ENCODE measurements at places on chromosomes 12 and 14. TPM values are rescaled to one million over a fixed set of nuclear protein-coding genes. Genes with fewer than 3 reads are reported as not detected.

DNA sequence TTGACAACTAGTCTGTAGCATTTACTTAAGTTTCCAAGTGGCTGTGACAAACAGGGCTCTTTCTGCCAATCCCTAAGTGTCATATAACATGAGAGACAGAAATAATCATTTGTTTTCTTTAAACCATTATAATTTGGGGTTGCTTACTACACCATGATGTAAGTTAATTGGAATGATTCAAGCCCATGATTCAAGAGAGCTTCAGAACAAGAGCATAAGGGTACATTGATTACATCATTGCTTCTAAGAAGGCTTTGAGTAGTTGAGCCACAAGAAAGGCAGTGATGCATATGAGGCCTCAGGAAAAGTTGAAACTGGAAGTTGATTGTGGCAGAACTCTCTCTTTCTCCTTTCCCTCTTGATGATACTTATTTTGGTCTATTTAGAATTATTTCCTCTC, 444.0 kb downstream of the CCER1 start:
- DNase-seq, result no peak

The TAS2R13 gene
- 1.5 TPM for total RNA-seq

The PZP gene
- total RNA-seq, result 0.40 TPM

DNA sequence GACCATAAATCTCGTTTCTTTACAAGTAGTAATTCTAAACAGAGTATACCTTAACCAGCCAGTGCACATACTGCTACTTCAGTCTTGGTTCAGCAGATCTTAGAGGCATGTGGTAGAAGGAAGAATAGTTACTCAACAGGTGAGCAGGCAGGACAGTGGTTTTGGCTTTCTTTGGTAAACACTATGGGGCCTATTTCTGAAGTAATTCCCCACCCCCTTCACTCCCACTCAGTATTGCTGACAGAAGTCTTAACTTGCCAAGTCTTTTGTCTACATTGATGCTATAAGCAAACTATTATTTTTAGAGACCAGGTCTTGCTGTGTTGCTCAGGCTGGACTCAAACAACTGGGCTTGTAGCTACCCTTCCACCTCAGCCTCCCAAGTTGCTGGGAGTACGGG, 68.5 kb downstream of the FBXO34 start:
- no peak for DNase-seq

DNA sequence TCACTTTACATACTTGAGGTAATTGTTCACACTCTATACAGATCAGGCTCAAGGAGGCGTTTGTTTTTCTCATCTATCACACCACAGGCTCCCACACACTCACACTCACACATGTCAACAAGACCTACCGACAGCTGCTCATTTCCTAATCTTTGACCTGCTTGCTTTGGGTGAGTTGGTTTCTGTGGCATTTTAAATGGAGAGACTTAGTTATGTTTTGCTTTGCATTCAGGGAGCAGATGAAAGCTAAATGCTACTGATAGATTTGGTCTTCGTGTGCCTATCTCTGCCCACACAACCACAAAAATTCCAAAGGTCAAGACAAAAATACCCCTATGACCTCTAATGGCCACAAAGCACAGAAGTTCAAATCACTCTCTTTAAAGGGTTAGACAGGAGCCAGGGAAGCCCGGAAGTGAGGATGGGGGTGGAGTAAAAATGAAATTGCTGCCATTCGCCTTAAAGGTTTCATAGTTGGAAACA, 203.5 kb upstream of the G2E3 start:
- no peak for DNase-seq

DNA sequence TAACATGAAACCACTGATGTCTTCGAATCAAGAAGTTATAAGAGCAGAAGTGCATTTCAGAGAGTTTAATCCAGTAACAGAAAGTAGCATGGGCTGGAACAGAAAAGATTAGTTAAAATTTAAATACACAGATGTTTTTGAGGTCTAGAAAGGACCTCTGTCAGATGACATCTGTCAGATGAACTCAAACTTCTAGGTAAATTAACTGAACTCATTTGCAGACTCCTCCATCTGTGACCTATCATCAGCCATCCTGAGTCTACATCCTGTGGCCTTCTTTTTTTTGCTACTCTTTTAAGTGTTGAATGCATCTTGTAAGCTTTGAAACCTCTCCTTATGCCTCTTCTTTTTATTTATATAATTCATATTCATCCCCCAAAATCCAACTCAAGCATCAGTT, 53.3 kb downstream of the C2CD5 start:
- no peak for DNase-seq

DNA sequence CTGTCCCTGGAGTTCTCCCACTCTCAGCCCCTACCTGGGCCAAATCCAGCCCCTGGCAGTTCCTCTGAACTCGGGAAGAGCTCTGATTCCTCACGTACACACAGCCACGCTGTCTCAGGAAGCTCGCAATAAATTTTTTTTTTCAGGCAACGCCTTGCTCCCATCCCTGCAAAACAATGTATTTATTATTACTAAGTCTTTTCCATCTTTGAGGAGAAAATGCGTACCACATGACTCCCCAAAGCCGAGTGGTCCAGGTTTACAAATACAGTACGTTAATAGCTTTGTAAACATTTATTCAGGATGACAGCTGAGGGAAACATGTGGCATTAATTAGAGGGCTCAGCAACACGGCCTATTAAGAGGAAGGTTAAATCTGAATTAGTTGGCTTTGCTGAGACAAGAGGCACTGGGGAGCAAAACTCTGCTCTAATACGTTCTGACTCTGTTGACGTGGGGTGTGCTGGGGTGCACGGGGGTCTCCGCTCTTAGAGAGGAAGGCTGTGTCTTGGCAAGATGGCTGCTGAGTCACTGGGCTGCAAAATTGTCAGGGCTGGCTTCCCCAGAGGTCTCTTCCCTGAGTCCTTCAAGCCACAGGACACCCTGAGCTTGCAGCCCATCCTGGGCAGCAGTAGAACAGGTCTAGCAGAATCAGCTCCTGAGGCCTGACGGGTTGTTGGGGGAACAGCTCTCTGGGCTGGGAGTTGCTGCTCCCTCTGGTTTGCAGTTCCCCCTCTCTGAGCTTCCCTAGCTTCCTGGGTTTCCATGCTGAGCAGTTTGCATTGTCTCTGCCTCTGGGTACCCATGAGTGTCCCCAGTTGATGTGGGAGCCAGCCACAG, 185.2 kb upstream of the TBX3 start:
- peak; percentile 94 for DNase-seq

DNA sequence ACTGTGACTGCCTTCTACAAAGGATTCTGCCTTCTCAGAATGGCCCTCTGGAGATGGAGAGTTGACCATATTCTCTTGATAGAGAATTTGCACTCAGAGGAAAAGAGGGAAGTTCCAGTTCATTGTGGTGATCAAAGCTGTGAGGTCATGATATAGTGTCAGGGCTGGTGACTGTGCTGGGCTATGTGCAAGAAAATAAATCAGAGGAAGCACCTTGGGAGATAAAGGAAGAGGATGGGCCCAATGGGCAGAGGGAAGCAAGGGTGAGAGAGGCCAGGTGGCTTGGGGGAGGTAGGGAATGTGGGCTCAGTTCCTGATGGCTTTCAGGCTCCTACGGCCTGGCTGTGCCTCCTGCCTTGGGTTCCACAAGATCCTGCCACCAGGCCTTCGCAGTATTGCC, 145.8 kb downstream of the SLC8A3 start:
- no peak for DNase-seq

GRCh38 chr14:68427550-68427890, 365.3 kb downstream of the ZFP36L1 start:
- no peak for DNase-seq

GRCh38 chr14:74710480-74710879, 2.4 kb downstream of the AREL1 start:
- no peak for DNase-seq

GRCh38 chr14:100341301-100342031, 18.3 kb downstream of the SLC25A47 start:
- DNase-seq, result peak; percentile 58

The KRT80 gene
- total RNA-seq, result 0.62 TPM

The SIX6 gene
- total RNA-seq, result not detected

GRCh38 chr12:26331136-26331535, 135.8 kb downstream of the SSPN start:
- DNase-seq, result no peak

- no peak for DNase-seq
These were observed 414.6 kb upstream of the PDE3A start for GRCh38 chr12:19953734-19954133.

DNA sequence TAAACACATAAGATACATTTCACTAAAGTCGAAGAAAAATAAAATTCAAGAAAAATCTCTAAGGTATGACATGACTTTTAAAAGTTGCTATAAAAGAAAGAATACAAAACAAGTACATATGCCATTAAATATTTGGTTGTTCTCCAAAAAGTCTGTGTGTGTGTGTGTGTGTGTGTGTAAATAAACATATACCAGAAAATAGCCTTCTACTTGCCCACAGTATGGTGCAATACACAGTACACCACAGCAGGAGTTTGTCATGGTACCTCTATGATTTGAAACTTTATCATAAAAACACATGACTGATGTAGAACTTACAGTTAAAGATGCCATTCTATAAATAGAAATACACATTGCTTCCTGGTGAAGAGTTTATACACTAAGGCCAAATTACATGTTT, 692.7 kb upstream of the MGAT4C start:
- no peak for DNase-seq

DNA sequence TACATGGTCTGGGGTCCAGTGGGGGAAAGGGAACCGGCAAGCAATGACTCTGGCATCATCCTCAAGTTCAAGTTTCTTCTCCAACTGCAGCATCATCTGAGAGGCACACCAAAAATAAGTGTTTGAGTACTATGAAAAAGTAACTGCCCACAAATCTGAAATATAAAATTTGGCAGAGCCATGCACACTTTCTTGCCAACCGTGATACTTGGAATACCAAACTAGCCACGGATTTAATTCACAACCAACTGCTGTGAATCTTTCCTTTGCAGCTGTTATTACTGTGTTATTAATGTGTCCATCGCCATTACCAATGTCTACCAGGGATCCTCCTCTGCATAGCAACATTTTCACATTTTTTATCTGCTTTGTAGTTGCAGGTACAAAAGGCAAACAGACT, 74.6 kb downstream of the GXYLT1 start:
- peak; percentile 75 for DNase-seq

The ALDH6A1 gene
- 17.3 TPM for total RNA-seq

The GYS2 gene
- total RNA-seq, result 0.13 TPM

DNA sequence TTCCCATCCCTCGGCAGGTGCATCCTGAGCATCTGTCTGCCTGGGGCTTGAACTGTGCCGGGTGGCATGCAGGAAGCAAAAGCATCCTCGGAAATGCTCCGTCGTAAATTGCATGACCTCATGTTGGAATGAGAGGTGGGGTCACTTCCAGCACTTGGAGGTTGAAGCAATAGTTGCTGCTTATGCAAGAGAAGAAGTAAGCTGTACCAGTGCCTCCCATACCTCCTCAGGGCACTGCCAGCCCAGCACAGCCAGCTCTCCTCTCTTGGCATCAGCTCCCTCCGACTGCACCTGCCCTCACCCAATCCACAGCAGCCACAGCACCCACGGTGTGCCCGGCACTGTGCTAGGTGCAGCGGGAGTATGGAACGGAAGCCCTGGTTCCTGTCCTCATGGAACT, 11.5 kb downstream of the TEAD4 start:
- DNase-seq, result no peak

The HSPA2 gene
- 6.8 TPM for total RNA-seq

The TAS2R31 gene
- 5.5 TPM for total RNA-seq

DNA sequence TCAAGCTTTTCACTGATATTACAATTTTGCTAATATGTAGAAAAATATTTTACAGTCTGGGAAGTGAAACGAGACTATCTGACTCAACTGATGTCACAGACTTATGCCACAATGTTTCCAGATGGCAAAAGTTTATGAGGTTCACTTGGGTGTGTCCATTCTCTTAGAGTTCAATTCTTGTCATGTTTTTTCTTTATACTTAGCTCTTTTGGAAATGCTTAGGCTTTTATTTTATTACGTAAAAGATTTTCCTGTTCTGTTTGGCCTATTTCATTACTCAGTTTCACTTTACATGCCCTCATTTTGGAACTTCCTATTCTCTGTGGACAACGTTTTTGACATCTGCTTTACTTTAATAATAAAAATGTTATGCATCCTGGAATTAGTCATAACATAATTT, 2.1 kb upstream of the PDZRN4 start:
- peak; percentile 78 for DNase-seq

DNA sequence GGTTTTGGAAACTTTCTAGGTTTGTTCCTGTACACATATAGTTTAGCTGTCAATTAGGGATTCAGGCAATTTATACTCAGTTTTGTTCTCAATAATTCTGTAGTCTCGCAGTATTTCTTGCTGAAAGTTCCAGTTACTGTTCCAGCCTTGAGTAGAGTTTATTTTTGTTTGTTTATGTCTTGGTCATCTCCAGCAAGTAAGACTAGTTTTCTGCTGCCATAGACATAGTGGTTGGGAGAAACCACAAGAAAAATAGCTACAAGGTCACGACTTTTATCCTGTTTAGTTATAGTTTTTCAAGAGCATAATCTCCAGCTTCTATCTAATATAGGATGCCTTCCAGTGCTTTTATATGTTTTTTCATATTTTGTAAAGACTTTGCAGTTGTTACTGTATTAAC, 99.6 kb upstream of the FOXG1 start:
- no peak for DNase-seq

DNA sequence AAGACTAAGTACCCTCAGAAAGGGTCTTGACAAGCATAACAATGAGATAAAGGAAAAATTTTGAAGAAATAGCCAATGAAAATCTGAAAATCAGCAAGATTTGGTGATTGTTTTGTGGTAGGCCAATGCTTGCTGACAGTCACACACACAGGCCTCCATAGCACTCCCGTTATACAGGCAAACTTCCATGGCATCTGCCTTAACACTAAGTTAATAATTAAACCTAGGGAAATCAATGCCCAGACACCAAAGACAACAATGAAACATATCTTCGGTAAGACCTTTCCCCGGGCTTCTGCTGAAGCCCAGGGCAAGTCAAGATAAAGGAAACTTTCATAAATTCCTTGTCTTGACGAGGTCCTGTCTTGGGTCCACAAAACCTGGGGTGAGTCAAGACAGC, 18.6 kb upstream of the RERGL start:
- no peak for DNase-seq

DNA sequence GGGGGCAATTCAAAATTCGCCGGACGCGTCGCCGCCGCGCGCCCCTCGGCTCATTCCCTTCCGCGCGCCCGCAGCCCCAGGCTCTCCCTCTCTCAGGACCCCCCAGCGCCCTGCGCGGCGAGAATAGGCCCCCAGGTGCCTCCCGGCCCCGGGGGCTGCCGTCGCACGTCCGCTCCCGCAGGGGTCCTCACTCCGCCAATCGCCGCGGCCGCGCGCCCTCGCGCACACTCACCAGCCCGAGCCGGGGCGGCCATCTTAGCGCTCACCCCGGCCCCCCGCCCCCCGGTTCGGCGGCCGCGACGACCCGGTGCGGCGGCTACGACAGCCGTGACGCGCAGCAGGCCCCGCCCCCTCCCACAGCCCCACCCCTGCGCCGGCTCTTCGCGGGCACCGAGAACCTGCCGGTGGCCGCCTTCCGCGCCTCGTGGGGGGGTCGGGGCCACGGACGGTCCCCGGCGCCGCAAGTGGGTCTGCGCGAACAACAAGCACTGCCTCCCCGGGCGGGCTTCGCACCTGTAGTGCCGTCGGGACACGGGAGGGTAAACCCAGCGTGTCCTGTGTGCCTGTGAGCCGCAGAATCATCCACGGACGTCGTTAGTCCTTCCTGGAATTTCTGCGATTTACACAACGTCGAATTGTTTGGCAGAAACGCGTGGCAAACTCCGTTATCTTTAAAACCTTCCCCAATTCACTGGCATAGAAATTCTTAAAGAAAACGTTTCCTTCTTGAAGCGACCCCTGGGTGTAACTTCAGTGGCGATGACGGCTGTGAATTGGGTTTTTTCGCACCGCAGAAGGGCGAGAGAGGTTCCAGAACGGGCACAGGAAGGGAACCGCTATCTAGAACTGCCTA, 2.5 kb downstream of the USP44 start:
- DNase-seq, result peak; percentile 48

- DNase-seq, result peak; percentile 51
These were observed 18.8 kb upstream of the KRT78 start for GRCh38 chr12:52867642-52868041.

Data from muscle of leg (tissue), 16 donors.